ENCODE measurements at places on chromosomes 7 and 10.

DNA sequence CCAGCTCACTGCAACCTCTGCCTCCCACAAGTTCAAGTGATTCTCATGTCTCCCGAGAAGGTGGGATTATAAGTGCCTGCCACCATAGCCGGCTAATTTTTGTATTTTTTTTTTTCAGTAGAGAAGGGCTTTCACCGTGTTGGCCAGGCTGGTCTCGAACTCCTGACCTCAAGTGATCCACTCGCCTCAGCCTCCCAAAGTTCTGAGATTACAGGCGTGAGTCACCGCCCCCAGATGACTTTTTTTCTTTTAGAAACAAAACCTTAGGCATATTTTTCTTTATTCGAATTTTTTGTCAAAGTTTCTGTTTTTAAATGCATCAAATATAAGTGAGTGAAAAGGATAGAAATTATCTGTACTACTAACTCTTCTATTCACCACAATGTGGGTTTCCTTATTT is 113.1 kb downstream of the LRRC4 start:
- H3K4me1 ChIP-seq: peaks cover 14% of the 10 kb centered on the region
- H3K27me3 ChIP-seq: no peaks in the 10 kb centered on the region
- no peak overlapping the region for H3K27ac ChIP-seq
- peak; percentile 36 for DNase-seq

DNA sequence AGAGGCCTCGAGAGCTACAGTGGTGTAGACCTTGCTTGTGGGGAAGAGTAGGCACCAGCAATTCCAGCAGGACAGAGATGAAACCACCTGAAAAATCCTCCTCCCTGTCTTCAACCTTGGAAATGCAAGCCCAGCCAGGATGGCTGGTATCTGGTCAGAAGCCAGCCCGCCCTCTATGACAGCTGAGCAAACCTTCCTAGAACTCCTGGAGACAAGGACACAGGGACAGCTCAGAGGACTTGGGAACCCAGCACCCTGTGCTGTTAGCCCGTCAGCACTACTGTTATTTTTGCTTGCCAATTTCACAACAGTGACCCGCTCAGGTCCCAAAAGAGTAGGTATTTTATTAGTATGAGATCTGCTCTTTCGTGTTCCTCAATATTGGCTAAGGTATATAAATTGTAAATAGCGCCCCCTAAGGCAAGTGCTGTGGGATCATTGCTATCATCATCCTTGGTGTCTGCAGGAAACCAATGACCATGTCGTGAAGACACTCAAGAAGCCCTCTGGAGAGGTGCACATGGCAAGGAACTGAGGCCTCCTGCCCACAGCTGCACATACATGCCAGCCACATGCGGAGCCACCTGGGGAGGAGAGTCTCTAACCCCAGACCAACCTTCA is 156.5 kb upstream of the CHST15 start:
- no peaks in the 10 kb centered on the region for H3K36me3 ChIP-seq
- no peak overlapping the region for H3K4me3 ChIP-seq
- H3K27ac ChIP-seq: no peak overlapping the region
- H3K4me1 ChIP-seq: no peaks in the 10 kb centered on the region
- DNase-seq: no peak

GRCh38 chr7:55142919-55143600 is 124.2 kb downstream of the EGFR start:
- peaks cover 16% of the 10 kb centered on the region for H3K27me3 ChIP-seq
- H3K36me3 ChIP-seq: no peaks in the 10 kb centered on the region
- DNase-seq: no peak
- no peak overlapping the region for H3K4me3 ChIP-seq

GRCh38 chr7:110827287-110827855 is 263.6 kb upstream of the LRRN3 start:
- DNase-seq: no peak
- H3K4me3 ChIP-seq: no peak overlapping the region
- H3K36me3 ChIP-seq: no peaks in the 10 kb centered on the region
- H3K27me3 ChIP-seq: no peaks in the 10 kb centered on the region
- H3K27ac ChIP-seq: no peak overlapping the region
- H3K4me1 ChIP-seq: no peaks in the 10 kb centered on the region

DNA sequence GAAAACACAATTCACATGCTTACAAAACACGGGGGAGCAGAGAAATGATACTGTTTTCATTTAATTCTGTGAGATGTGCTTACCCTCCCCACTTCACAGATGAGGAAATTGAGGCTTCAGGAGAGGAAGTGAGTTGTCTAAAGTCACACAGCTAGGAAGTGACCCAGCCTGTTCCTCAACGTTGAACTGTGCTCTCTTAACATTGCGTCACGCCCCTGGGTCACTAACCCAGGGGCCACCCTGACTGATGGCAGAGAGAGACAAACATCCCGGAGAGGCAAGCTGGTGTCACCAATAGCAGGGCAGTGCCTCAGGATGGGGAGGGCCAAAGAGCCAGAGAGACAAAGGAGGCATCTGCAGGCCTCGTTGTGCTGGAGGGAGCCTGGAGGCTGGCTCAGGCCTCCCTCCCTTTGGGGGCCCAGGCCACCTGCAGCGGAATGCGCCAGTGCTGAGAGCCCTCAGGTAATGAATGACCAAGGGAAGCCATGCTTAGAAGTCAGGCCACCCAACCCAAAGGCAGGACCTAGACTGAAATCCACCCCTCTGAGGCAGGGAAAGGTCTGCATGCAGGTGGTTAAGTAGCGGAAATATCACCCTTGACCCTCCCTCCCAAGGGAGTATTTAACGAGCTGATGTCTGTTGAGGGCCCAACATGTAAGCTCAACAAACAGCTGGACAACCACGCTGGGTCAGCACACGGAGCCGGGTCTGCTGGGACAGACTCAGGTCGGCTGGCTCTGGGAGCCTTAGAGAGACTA is 81.3 kb downstream of the C10orf105 start:
- H3K36me3 ChIP-seq: no peaks in the 10 kb centered on the region
- no peak overlapping the region for H3K27ac ChIP-seq
- no peaks in the 10 kb centered on the region for H3K27me3 ChIP-seq
- peak; percentile 13 for DNase-seq
- H3K4me1 ChIP-seq: peaks cover 3% of the 10 kb centered on the region
- H3K4me3 ChIP-seq: no peak overlapping the region

DNA sequence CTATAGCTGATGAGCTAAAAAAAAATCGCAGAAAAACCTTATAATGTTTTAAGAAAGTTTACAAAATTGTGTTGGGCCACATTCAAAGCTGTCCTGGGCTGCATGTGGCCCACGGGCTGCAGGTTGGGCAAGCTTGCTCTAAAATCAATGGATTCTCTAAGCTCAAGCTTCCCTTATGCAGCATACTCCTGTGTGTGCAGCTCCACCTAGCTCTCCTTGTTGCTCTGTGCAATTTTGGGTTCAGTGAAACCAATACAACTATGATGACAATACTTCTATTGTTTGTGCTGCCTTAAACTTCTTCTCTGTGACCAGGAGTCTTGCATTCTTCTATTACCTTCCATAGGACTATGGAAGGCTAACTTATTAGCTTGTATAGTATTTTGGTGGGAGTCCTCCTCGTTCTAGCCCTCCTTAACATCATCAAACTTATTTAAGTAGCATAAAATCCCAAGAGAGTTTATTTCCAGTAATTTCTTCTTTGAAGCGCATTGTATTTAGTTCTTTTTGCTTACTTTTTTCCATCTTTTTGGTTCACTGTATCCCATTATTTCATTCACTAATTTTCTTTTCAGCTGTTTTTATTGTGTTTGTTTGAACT is 170.9 kb upstream of the SMIM30 start:
- H3K4me3 ChIP-seq: no peak overlapping the region
- H3K27ac ChIP-seq: no peak overlapping the region
- H3K27me3 ChIP-seq: peaks cover 2% of the 10 kb centered on the region
- no peaks in the 10 kb centered on the region for H3K36me3 ChIP-seq
- no peak for DNase-seq

DNA sequence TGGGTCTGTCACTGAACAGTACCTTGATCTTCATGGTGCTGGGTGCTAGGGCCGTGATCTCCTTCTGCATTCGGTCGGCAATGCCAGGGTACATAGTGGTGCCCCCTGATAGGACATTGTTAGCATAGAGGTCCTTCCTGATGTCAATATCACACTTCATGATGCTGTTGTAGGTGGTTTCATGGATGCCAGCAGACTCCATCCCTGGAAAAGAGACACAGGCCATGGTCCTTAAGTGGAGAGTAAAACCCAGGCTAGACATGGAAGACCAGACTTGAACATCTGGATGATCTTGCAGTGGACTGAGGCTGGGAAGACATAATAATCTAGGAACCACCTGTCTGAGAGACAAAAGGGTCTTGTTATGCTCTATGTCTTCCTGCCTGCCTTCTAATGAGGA is 14.5 kb downstream of the ACTA2 start:
- peaks cover 14% of the 10 kb centered on the region for H3K4me1 ChIP-seq
- H3K36me3 ChIP-seq: peaks cover 3% of the 10 kb centered on the region
- no peak overlapping the region for H3K4me3 ChIP-seq
- H3K27me3 ChIP-seq: no peaks in the 10 kb centered on the region
- H3K27ac ChIP-seq: no peak overlapping the region
- no peak for DNase-seq

GRCh38 chr7:56125831-56126230 is 9.6 kb upstream of the NUPR2 start:
- H3K36me3 ChIP-seq: no peaks in the 10 kb centered on the region
- no peak overlapping the region for H3K27ac ChIP-seq
- H3K4me3 ChIP-seq: no peak overlapping the region
- H3K27me3 ChIP-seq: no peaks in the 10 kb centered on the region
- no peak for DNase-seq

GRCh38 chr7:129189661-129190310 is 1.4 kb downstream of the SMO start:
- H3K27ac ChIP-seq: no peak overlapping the region
- no peaks in the 10 kb centered on the region for H3K36me3 ChIP-seq
- no peak for DNase-seq
- H3K4me3 ChIP-seq: peak overlapping the region; percentile 56
- H3K27me3 ChIP-seq: peaks cover 48% of the 10 kb centered on the region
- H3K4me1 ChIP-seq: peaks cover 8% of the 10 kb centered on the region

GRCh38 chr7:28484606-28484935 is 72.3 kb downstream of the CREB5 start:
- H3K4me1 ChIP-seq: no peaks in the 10 kb centered on the region
- H3K27ac ChIP-seq: no peak overlapping the region
- no peak for DNase-seq
- no peak overlapping the region for H3K4me3 ChIP-seq
- peaks cover 16% of the 10 kb centered on the region for H3K27me3 ChIP-seq
- no peaks in the 10 kb centered on the region for H3K36me3 ChIP-seq

DNA sequence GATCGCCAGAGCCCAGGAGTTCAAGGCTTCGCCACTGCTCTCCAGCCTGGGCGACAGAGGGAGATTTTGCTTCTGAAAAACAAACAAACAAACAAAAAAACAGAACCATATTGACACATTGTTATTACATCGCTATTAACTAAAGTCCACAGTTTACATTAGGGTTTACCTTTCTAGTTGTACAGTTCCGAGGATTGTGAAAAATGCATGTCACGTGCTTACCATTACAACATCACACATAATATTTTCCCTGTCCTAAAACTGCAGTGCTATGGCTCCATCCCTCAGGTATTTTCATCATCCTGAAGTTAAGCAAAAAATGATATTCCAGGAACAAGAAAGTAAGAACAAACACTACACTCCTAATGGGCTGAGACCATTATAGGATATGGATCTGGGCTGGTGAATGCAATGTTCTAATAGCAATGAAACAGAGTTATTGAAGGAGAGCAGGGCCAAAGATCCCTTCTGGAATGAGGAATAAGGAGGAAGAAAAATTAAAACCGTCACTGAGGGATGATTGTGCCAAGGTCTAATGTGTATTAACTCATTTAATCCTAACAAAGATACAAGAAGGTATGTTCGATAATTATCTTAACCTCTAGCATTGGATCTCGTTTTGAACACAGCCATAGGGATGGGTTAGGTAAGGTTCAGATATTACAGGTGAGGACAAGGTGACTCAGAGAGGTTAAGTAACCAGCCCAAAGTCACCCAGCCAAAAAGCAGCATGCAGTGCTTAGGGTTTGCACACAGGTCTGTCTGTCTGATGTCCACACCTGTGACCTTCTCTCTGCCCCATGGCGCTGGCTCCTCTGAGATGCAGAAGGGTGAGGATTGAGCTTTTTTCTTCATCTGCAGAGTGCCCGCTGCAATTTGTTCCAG is 14.0 kb upstream of the CUX1 start:
- no peak overlapping the region for H3K27ac ChIP-seq
- peaks cover 11% of the 10 kb centered on the region for H3K27me3 ChIP-seq
- H3K4me3 ChIP-seq: no peak overlapping the region
- no peaks in the 10 kb centered on the region for H3K36me3 ChIP-seq

- no peaks in the 10 kb centered on the region for H3K27me3 ChIP-seq
- no peak overlapping the region for H3K27ac ChIP-seq
- H3K4me3 ChIP-seq: no peak overlapping the region
- no peaks in the 10 kb centered on the region for H3K4me1 ChIP-seq
- no peaks in the 10 kb centered on the region for H3K36me3 ChIP-seq
- DNase-seq: no peak
Measured at GRCh38 chr7:108836256-108836655, 266.6 kb downstream of the DNAJB9 start.

DNA sequence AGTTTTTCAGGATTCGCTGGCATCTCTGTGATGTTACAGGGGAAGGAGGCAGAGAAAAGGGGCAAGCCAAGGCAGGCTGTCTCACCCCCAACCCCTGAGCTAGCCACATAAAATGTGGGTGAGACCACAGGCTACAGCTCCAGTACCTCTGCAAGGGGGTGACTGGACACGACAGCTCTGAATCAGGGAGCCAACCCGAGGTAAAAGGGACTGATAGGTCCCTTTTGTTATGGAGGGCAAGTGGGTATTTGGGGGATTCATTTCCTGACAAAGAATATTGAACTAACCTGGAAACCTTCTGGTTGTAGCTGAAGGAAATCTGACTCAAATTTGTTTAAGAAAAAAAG is 67.2 kb downstream of the TACR2 start:
- peaks cover 40% of the 10 kb centered on the region for H3K36me3 ChIP-seq
- no peak overlapping the region for H3K4me3 ChIP-seq
- H3K4me1 ChIP-seq: peaks cover 68% of the 10 kb centered on the region
- peak overlapping the region; percentile 18 for H3K27ac ChIP-seq
- no peak for DNase-seq
- no peaks in the 10 kb centered on the region for H3K27me3 ChIP-seq

GRCh38 chr10:124071141-124071540 is 22.3 kb downstream of the CHST15 start:
- H3K27me3 ChIP-seq: peaks cover 6% of the 10 kb centered on the region
- H3K4me1 ChIP-seq: no peaks in the 10 kb centered on the region
- no peaks in the 10 kb centered on the region for H3K36me3 ChIP-seq

GRCh38 chr7:155587486-155587885 is 41.1 kb upstream of the CNPY1 start:
- no peaks in the 10 kb centered on the region for H3K4me1 ChIP-seq
- no peak overlapping the region for H3K27ac ChIP-seq
- H3K27me3 ChIP-seq: peaks cover 33% of the 10 kb centered on the region
- no peaks in the 10 kb centered on the region for H3K36me3 ChIP-seq
- no peak overlapping the region for H3K4me3 ChIP-seq
- no peak for DNase-seq

GRCh38 chr7:101094791-101095375 is 9.6 kb downstream of the TRIM56 start:
- DNase-seq: peak; percentile 58
- peaks cover 11% of the 10 kb centered on the region for H3K36me3 ChIP-seq
- H3K4me1 ChIP-seq: peaks cover 11% of the 10 kb centered on the region
- no peaks in the 10 kb centered on the region for H3K27me3 ChIP-seq
- no peak overlapping the region for H3K4me3 ChIP-seq

- no peak for DNase-seq
- H3K4me1 ChIP-seq: peaks cover 41% of the 10 kb centered on the region
- H3K27ac ChIP-seq: no peak overlapping the region
- no peaks in the 10 kb centered on the region for H3K27me3 ChIP-seq
- peaks cover 5% of the 10 kb centered on the region for H3K36me3 ChIP-seq
Measured at GRCh38 chr10:119296703-119297102, 89.3 kb downstream of the GRK5 start.

Data from activated CD4-positive, alpha-beta memory T cell treated with anti-CD3 and anti-CD28 coated beads for 36 hours (primary cell).